Large intestine (tissue), 12 donors: ENCODE measurements at places on chromosomes 7 and 10. TPM values are rescaled to one million over a fixed set of nuclear protein-coding genes. Genes with fewer than 3 reads are reported as not detected.
A peak's percentile ranks its signal among the peaks of the same experiment; 100 is the strongest.

DNA sequence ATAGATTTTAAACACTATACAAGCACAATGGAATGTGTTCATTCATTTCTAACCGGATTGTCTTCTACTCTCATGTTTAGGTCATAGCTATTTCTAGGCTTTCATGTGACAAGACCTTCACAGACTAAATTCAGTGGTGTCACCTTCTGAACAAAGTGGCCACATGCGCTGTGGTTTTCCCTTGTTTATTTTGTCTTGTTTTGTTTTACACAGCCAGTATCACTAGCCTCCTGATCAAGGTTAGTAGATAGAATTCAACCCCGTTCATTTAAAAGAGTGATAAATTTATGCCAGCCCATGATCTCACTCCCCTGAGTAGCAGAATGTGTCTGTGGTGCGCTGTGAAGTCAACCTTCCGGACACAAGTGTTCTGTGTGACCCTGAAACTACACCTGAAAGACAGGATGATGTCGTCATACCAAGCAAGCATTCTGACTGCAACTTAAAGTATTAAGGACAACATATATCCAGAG, 209.1 kb downstream of the CREB5 start:
- H3K27ac ChIP-seq = no peak overlapping the region
- H3K36me3 ChIP-seq = no peaks in the 10 kb centered on the region
- H3K4me3 ChIP-seq = no peak overlapping the region
- H3K4me1 ChIP-seq = peaks cover 3% of the 10 kb centered on the region
- no peaks in the 10 kb centered on the region for H3K27me3 ChIP-seq

- no peaks in the 10 kb centered on the region for H3K27me3 ChIP-seq
- DNase-seq = no peak
- H3K36me3 ChIP-seq = no peaks in the 10 kb centered on the region
- H3K4me1 ChIP-seq = peaks cover 5% of the 10 kb centered on the region
Measured at GRCh38 chr10:57699944-57700343, 567.8 kb downstream of the IPMK start.

GRCh38 chr7:7216279-7216678, 33.9 kb downstream of the C1GALT1 start:
- no peak overlapping the region for H3K27ac ChIP-seq
- no peaks in the 10 kb centered on the region for H3K4me1 ChIP-seq
- no peaks in the 10 kb centered on the region for H3K27me3 ChIP-seq

GRCh38 chr10:80542652-80543318, 5.1 kb downstream of the SH2D4B start:
- peaks cover 3% of the 10 kb centered on the region for H3K27me3 ChIP-seq
- H3K27ac ChIP-seq = no peak overlapping the region
- no peak for DNase-seq
- H3K4me1 ChIP-seq = no peaks in the 10 kb centered on the region
- no peaks in the 10 kb centered on the region for H3K36me3 ChIP-seq

DNA sequence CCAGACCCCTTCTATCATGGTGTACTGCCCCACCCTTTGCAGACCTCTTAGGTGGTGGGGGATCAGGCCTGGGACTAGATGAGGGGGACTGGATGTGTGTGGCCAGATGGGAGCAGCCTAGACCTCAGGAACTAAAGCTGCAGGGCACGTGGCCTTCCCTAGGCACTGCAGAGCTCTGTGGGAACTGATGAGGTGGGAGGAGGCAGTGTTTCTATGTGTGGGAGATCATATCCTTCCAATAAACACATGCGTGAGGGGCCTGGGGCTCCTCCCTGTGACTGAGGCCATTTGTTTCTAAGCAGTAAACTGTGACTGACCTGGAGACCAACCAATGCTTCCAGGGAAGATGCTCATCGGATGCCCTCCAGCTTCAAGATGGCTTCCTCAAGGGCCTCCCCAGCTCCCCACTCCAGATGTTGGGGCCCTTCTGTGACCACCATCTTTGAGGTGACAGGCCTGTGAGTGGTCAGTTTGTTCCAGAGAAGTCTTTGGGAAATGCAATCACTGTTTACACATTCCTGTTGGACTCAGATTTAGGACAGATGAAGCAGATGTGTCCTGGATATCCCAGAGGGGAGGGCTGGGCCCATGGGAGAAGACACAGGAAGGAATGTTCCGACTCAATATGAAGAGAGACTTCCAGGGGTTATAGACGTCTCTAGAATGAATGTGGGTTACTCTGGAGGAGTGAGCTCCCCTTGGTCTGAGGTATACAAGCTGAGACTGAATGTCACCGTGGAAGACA, 23.6 kb upstream of the ZCCHC24 start:
- no peaks in the 10 kb centered on the region for H3K36me3 ChIP-seq
- H3K4me3 ChIP-seq = no peak overlapping the region
- no peak overlapping the region for H3K27ac ChIP-seq

- DNase-seq = peak; percentile 84
- H3K27me3 ChIP-seq = no peaks in the 10 kb centered on the region
- H3K4me1 ChIP-seq = peaks cover 24% of the 10 kb centered on the region
- H3K27ac ChIP-seq = peak overlapping the region; percentile 82
Measured at GRCh38 chr7:130486114-130486953, 5.6 kb upstream of the MEST start.

SLC26A5 gene
- polyA plus RNA-seq = 0.09 TPM

- no peaks in the 10 kb centered on the region for H3K36me3 ChIP-seq
- H3K27me3 ChIP-seq = no peaks in the 10 kb centered on the region
Measured at GRCh38 chr7:45696476-45696875, 122.3 kb downstream of the ADCY1 start.

- no peaks in the 10 kb centered on the region for H3K27me3 ChIP-seq
- no peak for DNase-seq
- H3K4me3 ChIP-seq = no peak overlapping the region
- peaks cover 59% of the 10 kb centered on the region for H3K4me1 ChIP-seq
- H3K27ac ChIP-seq = peak overlapping the region; percentile 54
Measured at GRCh38 chr10:125060026-125060425, 100.3 kb downstream of the CTBP2 start.

DNA sequence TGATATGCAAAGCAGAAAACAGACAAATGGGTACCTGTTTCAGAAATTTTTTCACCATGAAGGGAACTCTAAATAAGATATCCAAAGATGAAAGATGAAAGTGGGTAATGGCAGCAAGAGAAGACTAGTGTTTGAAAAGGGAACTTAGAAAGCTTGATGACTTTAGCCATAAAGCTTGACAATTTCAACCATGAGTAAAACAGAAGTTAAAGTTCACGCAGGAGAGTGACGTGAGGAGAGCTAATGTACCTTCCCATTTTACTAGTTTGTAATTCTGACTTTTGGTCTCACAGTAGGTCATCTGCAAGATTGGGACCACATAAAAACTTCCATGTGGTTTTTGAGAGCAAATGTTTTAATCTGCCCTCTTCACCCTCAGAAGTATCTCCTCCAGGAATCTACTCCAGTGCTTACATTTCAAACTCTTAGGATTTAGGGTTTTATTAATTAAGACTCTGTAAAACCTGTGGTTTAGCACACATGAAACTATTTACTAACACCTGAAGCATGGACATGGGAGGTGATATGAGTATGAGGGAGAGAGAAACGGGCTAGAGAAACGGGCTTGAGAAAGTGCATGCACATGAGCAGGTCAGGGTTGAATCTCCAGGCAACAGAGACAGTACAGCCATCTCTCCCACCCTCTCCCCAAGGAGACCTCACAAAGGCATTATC, 24.4 kb upstream of the GIMAP2 start:
- DNase-seq = no peak
- no peak overlapping the region for H3K4me3 ChIP-seq
- no peaks in the 10 kb centered on the region for H3K27me3 ChIP-seq

- no peaks in the 10 kb centered on the region for H3K4me1 ChIP-seq
- no peak overlapping the region for H3K4me3 ChIP-seq
- H3K27me3 ChIP-seq = no peaks in the 10 kb centered on the region
- H3K27ac ChIP-seq = no peak overlapping the region
- DNase-seq = no peak
Measured at GRCh38 chr10:129541200-129541599, 74.2 kb downstream of the MGMT start.

GRCh38 chr10:101012525-101013364, 13.1 kb downstream of the LZTS2 start:
- no peaks in the 10 kb centered on the region for H3K27me3 ChIP-seq
- peaks cover 29% of the 10 kb centered on the region for H3K4me1 ChIP-seq
- no peak overlapping the region for H3K4me3 ChIP-seq

NYAP1 gene
- polyA plus RNA-seq = 3.5 TPM

DNA sequence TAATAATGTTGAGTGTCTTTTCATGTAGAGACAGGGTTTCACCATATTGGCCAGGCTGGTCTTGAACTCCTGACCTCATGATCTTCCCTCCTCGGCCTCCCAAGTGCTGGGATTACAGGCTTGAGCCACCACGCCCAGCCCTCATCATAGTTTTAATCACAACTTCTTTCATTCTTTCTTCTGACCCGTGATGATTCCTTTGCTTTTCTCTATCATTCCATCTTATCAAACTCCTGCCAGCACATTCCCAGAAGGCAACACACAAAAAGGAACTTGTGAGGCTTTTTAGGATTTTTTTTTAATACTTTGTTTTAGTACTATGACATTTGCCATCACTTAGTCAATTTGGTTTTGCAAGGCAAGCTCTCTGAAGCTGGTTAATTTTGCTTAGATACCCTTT, 77.5 kb upstream of the MEOX2 start:
- H3K27ac ChIP-seq = peak overlapping the region; percentile 58
- H3K4me3 ChIP-seq = no peak overlapping the region

CDHR3 gene
- polyA plus RNA-seq = 36.0 TPM

- H3K27me3 ChIP-seq = no peaks in the 10 kb centered on the region
- H3K4me3 ChIP-seq = no peak overlapping the region
- no peaks in the 10 kb centered on the region for H3K36me3 ChIP-seq
Measured at GRCh38 chr10:132534391-132535064, 3.1 kb upstream of the INPP5A start.

- H3K4me3 ChIP-seq = no peak overlapping the region
- no peaks in the 10 kb centered on the region for H3K27me3 ChIP-seq
- no peak for DNase-seq
Measured at GRCh38 chr10:31112961-31113360, 81.3 kb upstream of the ZNF438 start.

- no peaks in the 10 kb centered on the region for H3K36me3 ChIP-seq
- no peak for DNase-seq
- H3K4me1 ChIP-seq = no peaks in the 10 kb centered on the region
Measured at GRCh38 chr7:48708635-48709034, 215.7 kb upstream of the CDC14C start.

DNA sequence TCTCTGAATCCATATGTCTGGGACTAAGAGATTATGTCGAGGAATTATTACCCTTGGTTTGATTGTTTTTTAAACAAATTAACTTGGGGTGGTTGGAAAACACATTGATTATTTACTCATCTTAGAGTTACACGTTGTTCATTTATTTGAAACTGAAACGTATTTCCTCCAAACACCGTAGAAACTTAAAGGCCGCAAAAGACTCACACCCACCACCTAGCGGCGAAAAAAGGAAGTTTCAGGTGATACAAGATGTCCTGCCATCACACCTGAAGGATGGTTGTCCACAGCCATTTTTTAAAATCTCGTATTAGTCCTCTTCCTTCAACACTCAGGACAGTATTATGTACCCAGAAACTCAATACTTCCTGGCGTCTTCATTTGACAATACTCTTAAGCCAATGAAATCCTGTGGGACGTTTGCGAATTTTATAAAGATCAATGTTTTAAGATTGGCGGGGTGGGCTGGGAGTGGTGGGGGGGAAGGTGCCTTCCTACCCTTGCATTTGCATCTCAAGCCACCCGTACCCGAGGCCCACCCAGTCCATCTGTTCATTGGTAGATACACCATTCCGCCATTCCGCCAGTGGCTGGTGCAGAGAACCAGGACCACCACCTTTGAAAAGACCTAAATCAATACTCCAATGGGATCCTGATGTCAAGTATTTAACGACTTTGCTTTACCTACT, 1.4 kb upstream of the LCOR start:
- peaks cover 17% of the 10 kb centered on the region for H3K4me1 ChIP-seq
- H3K4me3 ChIP-seq = no peak overlapping the region
- DNase-seq = peak; percentile 79

DNA sequence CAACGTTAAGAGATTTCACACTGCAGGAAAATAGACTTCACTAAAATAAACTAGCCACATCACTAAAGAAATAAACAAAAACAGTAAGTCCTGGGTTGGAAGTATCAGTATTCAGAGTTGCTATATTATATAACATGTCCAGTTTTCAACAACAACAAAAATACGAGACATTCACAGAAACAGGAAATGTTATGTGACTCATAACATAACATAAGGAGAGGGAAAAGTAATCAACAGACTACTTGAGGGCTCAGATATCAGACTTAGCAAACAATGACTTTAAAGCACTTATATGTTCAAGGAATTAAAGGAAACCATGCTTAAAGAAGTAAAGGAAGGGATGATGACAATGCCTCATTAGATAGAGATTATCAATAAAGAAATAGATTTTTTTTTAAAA, 73.5 kb upstream of the MKLN1 start:
- no peaks in the 10 kb centered on the region for H3K4me1 ChIP-seq
- no peak overlapping the region for H3K4me3 ChIP-seq
- no peak for DNase-seq
- H3K36me3 ChIP-seq = no peaks in the 10 kb centered on the region
- peaks cover 11% of the 10 kb centered on the region for H3K27me3 ChIP-seq
- no peak overlapping the region for H3K27ac ChIP-seq

DNA sequence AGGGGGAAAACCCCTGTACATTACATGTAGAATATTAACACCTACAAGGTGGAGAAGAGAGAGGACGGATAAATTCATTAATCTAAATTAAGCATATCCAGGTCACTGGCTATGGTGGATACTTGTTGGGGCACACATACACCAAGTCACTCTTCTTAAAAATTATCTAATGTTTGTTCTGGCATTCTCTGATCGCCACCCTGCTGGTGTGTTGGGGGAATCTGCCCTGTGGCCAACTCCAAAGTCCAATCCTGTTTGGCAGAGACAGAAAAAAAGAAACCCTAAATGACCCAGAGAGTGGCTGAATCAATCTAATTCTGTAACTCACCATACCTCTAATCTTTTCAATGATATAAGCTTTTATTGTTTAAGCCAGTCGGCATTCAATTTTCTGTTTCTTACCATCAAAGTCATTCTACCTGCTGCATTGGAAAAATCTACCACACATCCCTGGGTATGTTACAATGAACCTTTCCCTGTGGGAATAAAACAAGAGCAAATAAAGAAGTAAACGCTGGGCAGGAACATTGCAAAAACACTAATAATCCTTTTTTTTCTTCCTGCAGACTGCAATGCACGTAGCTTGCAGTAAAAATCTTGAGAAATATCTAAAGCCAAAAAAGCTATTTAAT, 34.2 kb downstream of the ELMO1 start:
- no peaks in the 10 kb centered on the region for H3K27me3 ChIP-seq
- H3K27ac ChIP-seq = no peak overlapping the region
- no peaks in the 10 kb centered on the region for H3K4me1 ChIP-seq
- H3K36me3 ChIP-seq = no peaks in the 10 kb centered on the region
- DNase-seq = no peak

LRRC18 gene
- 0.24 TPM for polyA plus RNA-seq

SEC61G gene
- 198 TPM for polyA plus RNA-seq

ZPBP gene
- polyA plus RNA-seq = 0.06 TPM

GRCh38 chr7:143269251-143269650, 6.0 kb downstream of the GSTK1 start:
- H3K4me1 ChIP-seq = peaks cover 30% of the 10 kb centered on the region
- no peak overlapping the region for H3K4me3 ChIP-seq
- no peaks in the 10 kb centered on the region for H3K27me3 ChIP-seq

HOXA3 gene
- 19.1 TPM for polyA plus RNA-seq

HMX3 gene
- 1.5 TPM for polyA plus RNA-seq
